Progenitor cell of endocrine pancreas (in vitro differentiated cells): ENCODE measurements at places on chromosomes 6 and 20. TPM values are rescaled to one million over a fixed set of nuclear protein-coding genes. Genes with fewer than 3 reads are reported as not detected.

DNA sequence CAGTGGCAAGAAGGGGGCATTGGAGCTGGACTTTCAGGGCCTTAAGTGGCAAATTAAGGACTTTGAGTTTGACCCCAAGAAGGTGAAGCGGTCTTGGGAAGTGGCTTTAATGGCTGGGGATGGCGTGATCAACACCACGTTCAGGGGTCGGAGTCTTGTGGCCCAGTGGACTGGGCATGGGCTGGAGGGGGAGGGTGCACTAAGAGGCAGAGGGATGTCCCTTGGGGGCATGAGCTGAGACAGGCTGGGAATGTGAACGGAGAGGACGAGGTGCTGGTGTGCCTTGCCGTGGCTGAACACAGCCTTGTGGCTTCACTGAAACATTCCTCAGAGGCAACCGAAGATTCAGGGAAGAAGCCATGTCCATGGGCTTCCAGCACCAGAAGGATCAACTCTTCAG lies 227.0 kb downstream of the SYNDIG1 start:
- DNase-seq = no peak

DNA sequence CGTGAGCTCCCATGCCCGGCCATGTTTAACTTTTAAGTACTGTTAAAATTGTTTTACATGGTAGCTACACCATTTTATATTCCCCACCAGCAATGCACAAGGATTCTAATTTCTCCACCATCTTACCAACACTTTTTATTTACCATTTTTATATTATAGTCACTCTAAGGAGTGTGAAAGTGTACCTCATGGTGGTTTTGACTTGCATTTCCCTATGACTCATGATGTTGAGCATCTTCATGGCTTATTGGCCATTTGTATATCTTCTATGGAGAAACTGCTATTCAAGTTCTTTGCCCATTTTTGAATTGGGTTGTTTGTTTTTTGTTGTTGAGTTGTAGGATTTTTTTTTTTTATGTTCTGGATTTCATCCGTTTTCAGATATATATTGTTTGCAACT lies 15.6 kb upstream of the BPHL start:
- no peak for DNase-seq

DNA sequence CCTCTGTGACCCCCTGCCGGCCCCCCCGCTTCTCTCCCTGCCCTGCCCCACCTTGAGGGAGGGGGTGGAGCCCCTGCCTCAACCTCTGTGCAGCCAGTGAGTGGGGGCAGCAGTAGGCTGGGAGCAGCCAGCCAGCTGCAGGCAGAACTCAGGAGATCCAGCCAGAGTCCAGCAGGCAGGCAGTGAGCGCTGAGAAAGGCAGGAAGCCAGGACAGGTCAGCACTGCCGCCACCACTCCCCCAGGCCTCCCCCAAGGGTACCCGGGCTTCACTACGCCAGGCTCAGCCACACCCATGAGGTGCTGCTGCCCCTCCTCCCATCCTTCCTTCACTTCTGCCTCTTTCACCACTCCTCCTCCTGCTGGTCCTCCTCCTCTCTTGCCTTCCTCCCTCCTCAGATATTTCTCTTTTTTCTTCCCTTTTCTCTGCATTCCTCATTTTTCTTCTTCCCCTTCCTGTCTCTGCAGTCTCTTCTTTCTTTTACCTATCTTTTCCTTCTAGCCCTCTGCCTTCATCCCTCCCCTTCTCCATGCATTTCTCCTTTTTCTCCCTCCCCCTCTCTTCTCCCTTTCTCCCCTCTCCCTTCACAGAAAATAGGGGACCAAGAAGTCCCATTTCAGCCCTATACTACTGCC lies 11.5 kb downstream of the TMEM63B start:
- no peak for DNase-seq

DNA sequence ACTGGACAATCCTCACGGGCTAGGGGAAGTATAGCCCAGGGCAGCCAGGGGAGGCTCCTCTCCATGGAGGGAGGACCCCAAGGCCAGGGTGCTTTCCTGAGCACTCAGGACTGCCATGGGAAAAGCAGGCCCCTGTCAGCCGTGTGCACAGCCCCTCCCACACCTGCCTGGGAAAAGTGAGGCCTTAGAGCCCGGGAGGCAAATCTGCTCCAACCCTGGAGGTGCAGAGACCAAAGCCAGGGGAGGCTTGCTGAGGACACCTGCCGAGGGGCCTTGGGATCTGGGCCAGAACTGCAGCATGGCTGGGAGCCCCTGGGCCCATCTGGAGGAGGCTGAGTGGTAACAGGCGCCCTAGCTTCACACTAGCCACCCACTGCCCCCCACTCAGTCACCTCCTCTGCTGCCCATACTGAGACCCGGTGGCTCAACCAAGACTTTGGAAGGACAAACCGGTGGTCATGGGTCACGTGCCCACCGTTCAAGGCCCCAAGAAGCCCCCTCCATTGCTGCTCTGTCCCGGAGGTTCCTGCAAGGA lies 55.2 kb downstream of the YTHDF1 start:
- no peak for DNase-seq

DNA sequence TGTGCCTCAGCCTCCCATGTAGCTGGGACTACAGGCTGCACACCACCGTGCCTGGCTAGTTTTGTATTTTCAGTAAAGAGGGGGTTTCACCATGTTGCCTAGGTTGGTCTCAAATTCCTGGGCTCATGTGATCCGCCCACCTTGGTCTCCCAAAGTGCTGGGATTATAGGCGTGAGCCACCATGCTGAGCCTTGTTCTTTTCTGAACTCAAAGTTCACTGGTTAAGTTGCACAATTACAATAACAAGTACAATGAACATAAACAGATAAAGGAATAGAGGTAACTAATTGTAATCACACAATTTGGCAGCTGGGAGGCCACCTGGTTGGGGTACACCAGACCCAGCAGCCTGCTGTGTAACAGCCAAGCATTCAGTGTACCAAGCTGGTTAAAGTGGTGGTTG lies 6.7 kb downstream of the NUDT3 start:
- DNase-seq = no peak

DNA sequence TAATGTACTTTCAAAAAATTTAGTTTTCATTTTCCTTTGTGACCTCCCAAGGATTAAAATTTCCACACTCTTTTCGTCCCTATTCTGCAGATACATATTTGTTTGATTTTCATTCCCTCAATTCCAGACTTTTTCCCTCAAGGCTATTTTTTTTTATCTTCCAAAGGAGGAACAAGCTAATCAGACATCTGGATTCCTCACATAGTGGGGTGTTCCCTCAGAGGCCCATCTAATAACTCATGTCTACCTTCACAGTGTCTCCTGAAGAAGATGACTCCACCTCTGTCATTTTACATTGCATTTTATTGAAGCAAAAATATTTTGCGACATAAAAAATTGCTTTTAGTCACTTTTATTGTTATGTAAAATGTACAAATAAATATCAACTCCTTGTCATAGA lies 122.2 kb downstream of the RFPL4B start:
- no peak for DNase-seq

GRCh38 chr6:41570259-41570615 lies 24.1 kb downstream of the FOXP4 start:
- no peak for DNase-seq

DNA sequence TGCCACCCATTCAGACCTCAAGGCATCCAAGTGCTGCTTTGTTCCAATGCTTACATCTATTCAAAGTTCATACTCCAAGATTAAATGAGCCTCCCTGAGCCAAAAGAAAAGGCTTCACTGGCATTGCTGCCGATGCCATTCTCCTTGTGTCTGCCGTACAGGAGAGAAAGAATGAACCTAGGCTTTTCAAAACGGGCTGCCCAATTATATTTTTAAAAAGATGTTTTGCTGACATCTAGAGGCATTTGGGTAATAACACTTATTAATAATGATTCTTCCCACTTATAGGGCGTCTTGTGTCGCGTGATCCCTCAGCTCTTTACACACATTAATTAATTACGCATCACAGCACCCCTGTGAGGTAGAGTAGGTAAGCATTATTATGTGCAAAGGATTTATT lies 545.6 kb downstream of the PKHD1 start:
- no peak for DNase-seq

DNA sequence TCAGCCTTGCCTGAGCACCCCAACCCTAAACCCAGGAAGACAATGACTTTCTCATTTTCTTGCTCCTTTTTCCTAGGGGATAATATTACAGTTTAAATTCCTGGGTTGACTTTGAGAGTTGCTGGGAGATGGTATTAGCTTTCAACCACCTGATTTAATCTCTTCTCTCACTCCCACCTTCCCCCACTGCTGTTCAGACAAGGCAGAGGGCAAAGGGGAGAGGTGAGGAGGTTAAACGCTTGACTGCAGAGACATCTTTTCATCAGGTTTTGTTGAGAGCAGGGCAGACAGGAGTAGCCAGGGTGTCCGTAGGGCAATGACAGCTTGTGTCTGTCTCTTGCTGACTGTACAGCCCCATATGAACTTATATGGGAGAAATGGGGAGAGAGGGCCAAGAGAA lies 811.2 kb downstream of the MAFB start:
- DNase-seq = no peak

- no peak for DNase-seq
Observed at GRCh38 chr6:137166247-137167098, 7.0 kb downstream of the IL22RA2 start.

DNA sequence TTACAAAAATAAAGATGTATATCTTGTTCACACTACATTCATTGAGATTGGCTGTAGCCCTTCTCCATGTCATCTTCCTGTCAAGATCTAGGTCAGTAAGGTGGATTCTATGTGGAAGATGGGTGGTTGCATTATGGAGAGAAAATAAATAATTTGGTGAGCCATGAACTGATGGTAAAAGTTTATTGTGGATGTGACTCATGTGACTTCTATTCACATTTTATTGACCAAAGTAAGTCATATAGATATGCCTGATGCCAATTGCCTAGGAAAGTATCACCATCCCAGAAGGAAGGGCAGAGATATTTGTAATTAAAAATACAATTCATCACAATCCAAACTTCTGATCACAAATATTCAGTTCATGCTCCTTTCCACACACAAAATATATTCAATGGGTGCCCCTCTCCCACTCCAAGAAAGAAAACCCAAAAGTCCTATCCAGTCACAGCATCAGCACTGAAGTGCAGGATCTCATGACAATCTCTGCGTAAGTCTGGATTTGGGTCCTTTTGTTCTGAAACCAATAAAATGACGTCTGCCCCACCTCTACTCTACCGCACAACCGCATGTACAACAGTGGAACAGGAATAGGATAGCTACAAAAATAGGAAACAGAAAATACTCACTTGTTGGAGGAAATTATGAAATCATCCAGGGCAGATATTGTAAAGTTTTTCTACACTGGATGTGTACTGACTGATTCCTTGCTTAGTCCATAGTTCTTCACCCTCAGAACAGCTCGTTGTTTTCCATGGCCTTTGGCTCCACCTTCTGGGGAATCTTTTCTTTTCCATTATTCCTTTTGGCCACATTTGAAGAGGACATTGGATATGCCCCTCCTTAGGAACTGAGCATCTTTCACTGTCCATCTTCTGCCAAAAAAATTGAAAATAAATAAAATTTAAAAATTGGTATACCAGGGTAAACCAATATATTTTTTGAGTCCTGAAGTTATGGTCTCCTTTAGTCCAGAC lies 16.1 kb upstream of the SLC17A3 start:
- peak; percentile 22 for DNase-seq

GRCh38 chr6:40705354-40705753 lies 118.2 kb upstream of the LRFN2 start:
- DNase-seq = no peak

- DNase-seq = no peak
Observed at GRCh38 chr6:118808793-118809638, 84.9 kb upstream of the ASF1A start.

GRCh38 chr20:51886891-51887608 lies 84.7 kb upstream of the SALL4 start:
- DNase-seq = no peak

- DNase-seq = no peak
Observed at GRCh38 chr6:84013354-84013753, 20.2 kb upstream of the MRAP2 start.

DNA sequence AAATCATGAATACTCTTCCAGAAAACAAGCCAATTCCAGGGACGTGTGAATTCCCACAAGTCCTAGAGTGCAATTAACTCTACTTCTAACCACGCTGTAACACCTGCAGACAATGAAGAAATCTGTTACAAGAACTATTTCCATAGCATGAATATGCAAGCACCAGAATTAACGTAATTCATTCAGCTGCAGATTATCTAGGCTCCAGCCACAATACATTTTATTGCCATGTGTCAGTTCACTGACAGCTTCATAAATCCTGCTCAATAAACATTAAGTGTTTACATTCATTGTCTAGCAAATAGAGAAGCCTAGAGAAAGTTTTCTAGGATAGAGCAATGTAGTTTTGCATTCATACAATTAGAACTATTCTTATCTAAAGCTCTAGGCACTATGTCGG lies 1348.5 kb downstream of the GRIK2 start:
- no peak for DNase-seq

- no peak for DNase-seq
Observed at GRCh38 chr20:62212299-62212698, 7.8 kb downstream of the HRH3 start.

GRCh38 chr20:24109537-24109936 lies 121.0 kb upstream of the GGTLC1 start:
- DNase-seq = no peak

- DNase-seq = peak; percentile 61
Observed at GRCh38 chr6:4647414-4648365, 128.5 kb upstream of the CDYL start.

- peak; percentile 51 for DNase-seq
Observed at GRCh38 chr6:31497531-31498476, at the start of gene MICB. TSS of gene MICB (plus strand) at chr6:31498145. CDS start at chr6:31498194, 49 bp downstream.

DNA sequence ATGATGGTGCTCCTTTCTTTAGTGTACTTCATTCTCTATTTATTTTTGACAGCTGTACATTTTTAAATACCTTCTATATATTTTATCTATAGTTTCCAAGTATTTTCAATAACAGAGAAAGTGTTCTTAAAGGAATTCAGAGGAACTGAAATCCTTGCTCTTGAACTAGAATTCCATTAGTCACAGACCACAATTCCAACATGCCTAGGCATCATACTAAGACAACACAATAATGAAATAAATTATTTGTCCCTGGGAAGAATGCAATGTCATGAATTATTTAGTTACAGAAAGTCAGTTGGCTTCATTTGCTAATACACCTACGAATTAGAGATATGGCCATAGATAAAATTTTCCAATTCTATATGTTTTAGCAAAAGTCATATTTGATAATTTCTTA lies 671.2 kb downstream of the EPHA7 start:
- no peak for DNase-seq

GRCh38 chr20:62413896-62414481 lies 6.9 kb upstream of the CABLES2 start:
- DNase-seq = no peak

- peak; percentile 20 for DNase-seq
Observed at GRCh38 chr6:21586740-21587178, 6.8 kb upstream of the SOX4 start.

The UFL1 gene
- 20.7 and 22.9 TPM in 2 replicates for total RNA-seq

The LHFPL5 gene
- not detected in 2 replicates for total RNA-seq

The GSTA3 gene
- not detected in 2 replicates for total RNA-seq

The PRSS16 gene
- total RNA-seq = 28.2 and 29.8 TPM in 2 replicates

The GPSM3 gene
- 6.1 and 6.5 TPM in 2 replicates for total RNA-seq

The SLPI gene
- total RNA-seq = not detected in 2 replicates

The PKIG gene
- 34.4 and 36.5 TPM in 2 replicates for total RNA-seq

The ANKS1A gene
- 36.4 and 39.3 TPM in 2 replicates for total RNA-seq

The DEFB128 gene
- total RNA-seq = not detected in 2 replicates
